ENCODE measurements at places on chromosomes 7 and 10. TPM values are rescaled to one million over a fixed set of nuclear protein-coding genes. Genes with fewer than 3 reads are reported as not detected.

DNA sequence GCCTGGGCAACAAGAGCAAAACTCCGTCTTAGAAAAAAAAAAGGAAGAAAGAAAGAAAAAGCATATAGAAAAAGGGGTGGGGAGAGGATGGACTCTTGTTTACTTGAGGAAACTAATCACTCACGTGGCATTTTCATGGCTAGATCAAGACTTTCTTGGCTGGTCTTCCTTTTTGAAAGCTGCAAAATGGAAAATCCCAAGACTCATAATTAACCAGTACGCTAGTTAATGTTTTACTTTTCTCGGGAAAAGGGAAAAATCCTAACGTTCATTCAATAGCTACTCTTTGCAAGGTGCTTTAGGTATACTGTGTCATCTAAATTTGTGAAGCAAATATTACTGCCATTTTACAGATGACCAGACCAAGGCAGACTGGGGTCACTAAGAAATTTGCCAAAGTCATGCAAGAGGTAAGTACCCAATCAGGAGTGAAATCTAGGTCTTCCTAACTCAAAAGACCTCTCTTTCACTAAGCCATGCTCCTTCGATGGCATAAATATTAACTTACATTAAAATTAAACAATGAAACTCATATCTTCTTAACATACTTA lies 24.4 kb downstream of the NAPEPLD start:
- H3K4me3 ChIP-seq, result no peak overlapping the region
- no peaks in the 10 kb centered on the region for H3K27me3 ChIP-seq
- DNase-seq, result no peak
- H3K27ac ChIP-seq, result no peak overlapping the region
- no peaks in the 10 kb centered on the region for H3K4me1 ChIP-seq
- H3K36me3 ChIP-seq, result no peaks in the 10 kb centered on the region

DNA sequence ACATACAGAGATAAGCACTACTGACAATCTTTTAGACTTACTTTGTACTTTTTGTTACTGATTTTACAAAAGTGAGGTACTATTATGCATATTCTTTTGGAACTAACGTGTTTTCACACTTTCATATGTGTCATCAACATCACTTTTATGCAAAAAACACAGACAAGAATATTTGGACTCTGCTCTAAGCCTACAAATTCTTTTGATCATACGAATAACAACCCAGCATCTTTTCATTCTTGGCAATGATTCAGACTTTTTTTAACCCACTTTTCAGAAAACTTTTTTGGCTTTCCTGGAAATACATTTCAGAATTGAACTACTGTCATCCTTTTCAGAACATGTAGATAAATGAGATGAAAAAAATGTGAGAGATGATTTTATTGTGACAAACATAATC lies 30.2 kb downstream of the USP6NL start:
- H3K36me3 ChIP-seq, result no peaks in the 10 kb centered on the region
- peaks cover 3% of the 10 kb centered on the region for H3K4me1 ChIP-seq
- no peak overlapping the region for H3K27ac ChIP-seq
- no peak for DNase-seq

DNA sequence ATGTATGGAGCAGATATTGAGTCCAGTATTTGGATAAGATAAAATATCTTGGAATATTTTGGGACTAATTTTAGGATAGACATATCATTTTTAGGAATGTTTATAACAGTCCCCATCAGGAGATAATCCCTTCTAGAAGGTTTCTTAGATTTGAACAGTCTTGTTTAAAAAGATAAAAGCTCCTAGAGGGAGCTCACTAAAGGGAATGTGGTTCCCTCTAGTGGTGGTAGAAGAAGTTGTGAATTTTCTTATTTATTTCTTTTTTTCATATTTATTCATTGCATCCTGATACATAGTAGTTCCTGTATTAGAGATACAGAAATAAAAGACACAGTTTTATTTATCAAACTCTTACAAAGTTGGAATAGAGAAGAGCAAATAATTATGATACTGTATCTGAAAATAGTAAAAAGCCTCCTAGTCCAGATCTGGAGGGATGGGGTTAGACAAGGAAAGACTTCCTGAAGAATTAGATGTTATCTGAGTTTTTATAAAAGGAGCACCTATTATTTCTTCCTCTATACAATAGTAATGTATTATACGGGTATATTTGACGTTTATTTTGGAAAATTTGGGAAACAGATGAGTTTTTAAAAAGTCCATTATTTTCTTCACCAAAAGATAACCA lies 24.5 kb upstream of the KLF14 start:
- no peak for DNase-seq
- H3K36me3 ChIP-seq, result no peaks in the 10 kb centered on the region
- H3K4me1 ChIP-seq, result no peaks in the 10 kb centered on the region
- H3K4me3 ChIP-seq, result no peak overlapping the region

GRCh38 chr10:124222318-124222987 lies 129.1 kb upstream of the CHST15 start:
- no peak overlapping the region for H3K27ac ChIP-seq
- H3K27me3 ChIP-seq, result no peaks in the 10 kb centered on the region
- no peak overlapping the region for H3K4me3 ChIP-seq
- DNase-seq, result peak; percentile 47
- no peaks in the 10 kb centered on the region for H3K36me3 ChIP-seq

DNA sequence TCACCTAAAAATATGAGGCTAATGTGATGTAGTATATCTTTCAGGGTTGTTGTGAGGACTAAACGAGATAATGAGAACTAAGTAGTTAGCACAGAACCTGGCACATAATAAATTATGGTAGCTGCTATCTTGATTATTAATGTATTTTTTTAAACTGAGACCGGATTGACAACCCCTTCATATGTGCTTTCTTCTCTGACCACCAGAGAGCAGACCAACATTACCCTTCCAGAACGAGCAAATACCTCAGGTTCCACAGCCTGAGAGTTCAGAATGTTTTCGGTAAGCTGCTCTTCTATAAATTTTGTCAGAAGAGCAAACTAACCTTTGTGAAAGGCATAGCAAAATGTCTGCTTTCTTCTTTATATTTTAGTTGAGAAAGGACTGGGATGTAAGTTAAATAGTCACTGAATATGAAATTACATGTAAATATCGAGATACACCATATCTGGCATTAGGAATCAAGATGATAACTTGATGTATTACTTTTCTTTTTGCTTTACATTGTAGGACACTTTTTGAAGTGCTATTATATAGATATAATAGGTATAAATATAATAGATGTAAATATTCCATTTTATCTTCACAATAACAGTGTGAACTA lies 13.6 kb upstream of the BPGM start:
- no peaks in the 10 kb centered on the region for H3K36me3 ChIP-seq
- no peaks in the 10 kb centered on the region for H3K4me1 ChIP-seq
- H3K27me3 ChIP-seq, result no peaks in the 10 kb centered on the region
- no peak overlapping the region for H3K27ac ChIP-seq
- no peak overlapping the region for H3K4me3 ChIP-seq
- no peak for DNase-seq

- no peaks in the 10 kb centered on the region for H3K4me1 ChIP-seq
- DNase-seq, result no peak
- no peaks in the 10 kb centered on the region for H3K36me3 ChIP-seq
- no peak overlapping the region for H3K27ac ChIP-seq
- H3K27me3 ChIP-seq, result no peaks in the 10 kb centered on the region
Observed at GRCh38 chr7:51346126-51346525, 29.5 kb upstream of the COBL start.

DNA sequence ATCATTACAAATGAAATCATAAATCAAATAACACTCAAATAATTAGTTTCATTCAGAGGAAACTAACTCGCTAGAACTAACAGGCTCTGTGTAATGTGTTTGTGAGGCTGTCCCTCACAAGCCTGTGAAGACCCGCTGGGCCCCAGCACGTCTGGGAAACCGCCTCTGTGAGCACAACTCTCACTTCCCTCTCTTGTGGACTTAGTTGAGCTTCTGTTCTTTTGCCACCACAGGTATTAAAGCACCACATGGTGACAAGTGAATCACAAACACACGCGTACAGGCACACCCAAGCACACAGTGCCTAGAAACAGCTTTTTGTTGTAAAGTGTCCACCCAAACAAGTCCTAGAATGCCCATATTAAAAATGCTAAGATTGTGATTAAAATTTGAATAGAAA lies 51.0 kb downstream of the ZNF777 start:
- H3K4me1 ChIP-seq, result no peaks in the 10 kb centered on the region
- DNase-seq, result no peak
- no peak overlapping the region for H3K27ac ChIP-seq
- H3K27me3 ChIP-seq, result no peaks in the 10 kb centered on the region

DNA sequence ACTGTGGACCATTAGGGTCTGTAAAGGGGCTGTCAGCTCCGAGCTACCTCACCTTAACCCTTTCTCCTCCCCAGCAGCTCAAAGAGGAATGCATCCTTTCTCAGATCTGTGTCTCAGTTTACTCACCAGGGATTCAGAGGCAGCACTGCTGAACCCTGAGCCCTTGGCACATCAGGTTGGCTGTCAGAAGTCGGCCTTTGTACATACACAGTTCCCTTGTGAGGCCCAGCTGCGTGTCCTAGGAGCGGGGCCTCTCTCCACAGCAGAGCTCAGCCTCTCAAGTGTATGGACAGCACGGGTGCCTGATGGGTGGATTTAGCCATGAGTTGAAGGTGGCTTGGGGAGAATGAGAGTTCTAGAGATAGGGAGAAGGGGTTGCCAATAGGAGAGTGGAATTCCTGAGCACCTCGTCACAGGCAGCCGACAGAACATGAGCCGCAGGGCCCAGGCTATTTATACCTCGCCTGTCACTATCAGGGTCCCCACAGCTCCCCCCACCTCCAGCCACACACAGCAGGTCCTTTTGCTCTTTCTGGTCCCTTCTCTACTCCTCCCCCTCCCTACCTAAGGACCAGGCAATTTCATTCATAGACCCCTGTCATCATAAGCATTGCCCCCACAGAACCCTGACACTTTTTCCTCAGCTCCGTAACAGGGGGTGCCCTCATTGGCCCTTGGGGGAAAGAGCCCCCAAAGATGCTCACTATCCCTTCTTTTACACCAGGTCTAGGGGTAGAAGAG lies 2.1 kb upstream of the FLNC start:
- H3K27me3 ChIP-seq, result no peaks in the 10 kb centered on the region
- no peak overlapping the region for H3K4me3 ChIP-seq
- H3K27ac ChIP-seq, result no peak overlapping the region
- H3K36me3 ChIP-seq, result no peaks in the 10 kb centered on the region
- H3K4me1 ChIP-seq, result peaks cover 19% of the 10 kb centered on the region

GRCh38 chr10:67853512-67853911 lies 15.5 kb upstream of the DNAJC12 start:
- H3K4me3 ChIP-seq, result no peak overlapping the region
- H3K27ac ChIP-seq, result no peak overlapping the region
- H3K4me1 ChIP-seq, result peaks cover 1% of the 10 kb centered on the region
- DNase-seq, result no peak
- no peaks in the 10 kb centered on the region for H3K27me3 ChIP-seq
- H3K36me3 ChIP-seq, result no peaks in the 10 kb centered on the region

Gene ANKRD1
- total RNA-seq, result 0.36 TPM

Gene C10orf62
- not detected for total RNA-seq
